ENCODE measurements at places on chromosomes 16 and 17. TPM values are rescaled to one million over a fixed set of nuclear protein-coding genes. Genes with fewer than 3 reads are reported as not detected.

CDR2L gene
- total RNA-seq, result not detected

ABCC6 gene
- 0.15 TPM for total RNA-seq

DNA sequence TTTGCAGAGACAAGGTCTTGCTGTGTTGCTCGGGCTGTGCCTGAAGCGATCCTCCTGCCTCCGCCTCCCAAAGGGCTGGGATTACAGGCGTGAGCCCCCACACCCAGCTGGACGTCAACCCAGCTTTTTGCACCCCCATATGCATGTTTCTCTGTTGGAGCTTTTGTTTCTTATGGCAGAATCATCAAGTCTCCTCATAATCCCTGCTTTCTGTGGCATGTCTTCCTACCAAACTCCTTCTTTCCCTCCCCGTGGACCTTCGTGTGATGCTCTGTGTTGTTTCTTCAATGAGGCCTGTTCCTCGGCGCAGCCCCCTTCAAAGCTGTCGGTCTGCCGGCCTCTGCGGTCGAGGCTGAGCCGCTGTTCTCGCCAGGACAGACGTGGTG, 71.6 kb downstream of the METRNL start:
- peaks cover 10% of the 10 kb centered on the region for H3K4me1 ChIP-seq
- no peak overlapping the region for H3K4me3 ChIP-seq
- H3K36me3 ChIP-seq, result no peaks in the 10 kb centered on the region
- H3K27me3 ChIP-seq, result no peaks in the 10 kb centered on the region
- no peak for DNase-seq

- no peaks in the 10 kb centered on the region for H3K27me3 ChIP-seq
- H3K36me3 ChIP-seq, result peaks cover 28% of the 10 kb centered on the region
- H3K4me1 ChIP-seq, result peaks cover 53% of the 10 kb centered on the region
- H3K4me3 ChIP-seq, result no peak overlapping the region
These were observed 113.3 kb downstream of the XYLT1 start for GRCh38 chr16:17357307-17358062.

GRCh38 chr17:32496395-32497073, 9.7 kb downstream of the CDK5R1 start:
- H3K27ac ChIP-seq, result no peak overlapping the region
- DNase-seq, result no peak
- peaks cover 48% of the 10 kb centered on the region for H3K4me1 ChIP-seq
- no peaks in the 10 kb centered on the region for H3K36me3 ChIP-seq
- H3K27me3 ChIP-seq, result no peaks in the 10 kb centered on the region

GRCh38 chr17:66706851-66707450, 128.0 kb upstream of the CACNG5 start:
- no peak overlapping the region for H3K4me3 ChIP-seq
- H3K27ac ChIP-seq, result no peak overlapping the region
- no peak for DNase-seq

CLEC19A gene
- not detected for total RNA-seq

MGRN1 gene
- total RNA-seq, result 89.8 TPM
